ENCODE measurements at places on chromosomes 16 and 17.
A peak's percentile ranks its signal among the peaks of the same experiment; 100 is the strongest.

GRCh38 chr16:7236824-7237410 lies 95.7 kb upstream of the RBFOX1 start:
- no peaks in the 10 kb centered on the region for H3K4me1 ChIP-seq
- no peak overlapping the region for H3K4me3 ChIP-seq
- H3K27me3 ChIP-seq, result no peaks in the 10 kb centered on the region
- H3K27ac ChIP-seq, result no peak overlapping the region
- DNase-seq, result no peak

- H3K4me1 ChIP-seq, result no peaks in the 10 kb centered on the region
- DNase-seq, result no peak
- no peaks in the 10 kb centered on the region for H3K27me3 ChIP-seq
- no peaks in the 10 kb centered on the region for H3K36me3 ChIP-seq
- H3K4me3 ChIP-seq, result no peak overlapping the region
These were observed 310.2 kb upstream of the SALL1 start for GRCh38 chr16:51461255-51461654.

- H3K4me3 ChIP-seq, result no peak overlapping the region
- H3K27ac ChIP-seq, result no peak overlapping the region
- DNase-seq, result peak; percentile 21
- no peaks in the 10 kb centered on the region for H3K36me3 ChIP-seq
- H3K4me1 ChIP-seq, result no peaks in the 10 kb centered on the region
These were observed 48.0 kb upstream of the CDYL2 start for GRCh38 chr16:80852261-80852872.

- no peak overlapping the region for H3K27ac ChIP-seq
- DNase-seq, result peak; percentile 48
- H3K36me3 ChIP-seq, result peaks cover 100% of the 10 kb centered on the region
- H3K27me3 ChIP-seq, result no peaks in the 10 kb centered on the region
- no peaks in the 10 kb centered on the region for H3K4me1 ChIP-seq
These were observed 8.3 kb downstream of the NME3 start for GRCh38 chr16:1762879-1763520.

- no peaks in the 10 kb centered on the region for H3K36me3 ChIP-seq
- no peak overlapping the region for H3K4me3 ChIP-seq
- H3K27ac ChIP-seq, result no peak overlapping the region
These were observed 8.4 kb downstream of the KRT39 start for GRCh38 chr17:40958086-40958953.

DNA sequence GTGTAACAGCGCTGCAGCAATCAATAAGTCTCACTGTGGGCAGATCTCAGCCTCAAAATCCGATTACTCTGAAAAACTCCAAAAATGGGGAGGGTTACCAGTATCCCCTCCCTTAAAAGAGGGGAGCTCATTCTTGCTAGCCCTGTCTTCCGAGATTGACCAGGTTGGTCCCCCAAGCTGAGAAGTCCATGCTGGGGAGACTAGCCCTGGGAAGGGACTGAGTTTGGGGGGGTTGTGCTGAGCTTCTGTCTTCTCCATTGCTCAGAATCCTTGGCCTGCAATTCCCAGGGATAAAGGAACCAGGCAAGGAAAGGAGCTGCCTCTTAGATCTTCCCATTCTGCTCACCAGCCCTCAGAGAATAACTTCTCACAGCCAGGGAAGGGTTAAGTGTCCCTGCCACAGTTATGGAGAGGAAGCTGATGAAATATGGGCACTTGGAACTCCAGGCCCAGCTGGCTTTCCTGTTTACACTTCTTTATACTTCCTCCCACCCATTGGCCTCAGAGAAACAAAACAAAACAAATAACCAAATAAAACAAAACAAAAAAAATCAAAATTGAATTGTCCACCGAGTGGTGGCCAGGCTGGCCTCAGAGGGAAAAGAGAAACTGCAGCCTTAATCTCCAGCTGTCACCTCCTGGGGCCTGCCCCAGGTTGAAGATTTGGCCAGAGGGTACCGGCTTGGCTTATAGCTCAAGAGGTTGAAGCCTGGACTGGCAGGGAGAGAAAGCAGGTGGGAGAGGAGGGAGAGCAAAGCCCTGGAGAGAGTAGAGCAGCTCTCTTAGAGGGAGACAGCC lies 2.6 kb downstream of the HOXB3 start:
- H3K36me3 ChIP-seq, result no peaks in the 10 kb centered on the region
- H3K4me3 ChIP-seq, result peak overlapping the region; percentile 56
- peaks cover 68% of the 10 kb centered on the region for H3K4me1 ChIP-seq
- peak overlapping the region; percentile 95 for H3K27ac ChIP-seq
- peaks cover 76% of the 10 kb centered on the region for H3K27me3 ChIP-seq

DNA sequence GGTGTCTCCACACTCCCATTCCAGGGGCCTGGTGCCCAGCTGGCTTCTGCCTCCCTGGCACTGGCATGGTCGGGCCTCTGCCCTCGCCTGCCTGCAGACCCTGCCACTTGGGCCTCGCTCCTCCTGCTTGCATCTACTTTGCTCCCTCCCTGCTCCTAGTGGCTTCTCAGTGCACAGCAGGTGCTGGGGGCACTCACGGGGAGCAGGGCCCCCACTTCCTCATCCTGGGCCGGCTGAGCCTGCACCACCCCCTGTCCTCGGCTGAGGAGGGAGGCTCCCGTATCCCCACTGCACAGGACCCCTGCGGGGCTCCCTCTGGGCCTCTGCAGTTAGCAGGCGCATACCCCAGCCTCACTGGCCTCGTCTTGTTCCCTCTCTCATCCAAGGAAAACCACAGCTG lies 35.2 kb downstream of the CIBAR2 start:
- H3K27ac ChIP-seq, result no peak overlapping the region
- no peak overlapping the region for H3K4me3 ChIP-seq
- H3K27me3 ChIP-seq, result no peaks in the 10 kb centered on the region
- peaks cover 98% of the 10 kb centered on the region for H3K36me3 ChIP-seq
- DNase-seq, result no peak
- no peaks in the 10 kb centered on the region for H3K4me1 ChIP-seq

DNA sequence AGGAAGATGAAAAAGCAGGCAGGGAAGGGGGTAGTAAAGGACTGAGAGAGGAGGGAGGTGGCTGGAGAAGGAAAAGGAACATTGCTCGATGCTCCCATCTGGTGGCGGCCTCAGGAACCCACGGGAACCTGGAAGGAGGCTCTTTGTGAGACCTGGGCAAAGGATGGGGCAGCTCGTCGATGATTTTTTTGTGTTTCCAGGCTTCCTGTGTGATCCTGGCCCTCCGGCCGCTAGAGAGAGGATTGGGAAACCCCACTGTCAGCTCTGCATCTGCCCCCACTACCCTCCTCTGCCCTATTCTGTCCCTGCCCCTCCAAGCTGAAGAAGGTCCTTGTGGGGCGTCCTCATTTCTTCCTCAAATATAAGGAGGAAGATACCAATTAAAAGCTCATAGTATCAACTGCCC lies 6.6 kb downstream of the WFIKKN2 start:
- no peaks in the 10 kb centered on the region for H3K4me1 ChIP-seq
- no peaks in the 10 kb centered on the region for H3K27me3 ChIP-seq
- H3K27ac ChIP-seq, result no peak overlapping the region
- no peaks in the 10 kb centered on the region for H3K36me3 ChIP-seq

DNA sequence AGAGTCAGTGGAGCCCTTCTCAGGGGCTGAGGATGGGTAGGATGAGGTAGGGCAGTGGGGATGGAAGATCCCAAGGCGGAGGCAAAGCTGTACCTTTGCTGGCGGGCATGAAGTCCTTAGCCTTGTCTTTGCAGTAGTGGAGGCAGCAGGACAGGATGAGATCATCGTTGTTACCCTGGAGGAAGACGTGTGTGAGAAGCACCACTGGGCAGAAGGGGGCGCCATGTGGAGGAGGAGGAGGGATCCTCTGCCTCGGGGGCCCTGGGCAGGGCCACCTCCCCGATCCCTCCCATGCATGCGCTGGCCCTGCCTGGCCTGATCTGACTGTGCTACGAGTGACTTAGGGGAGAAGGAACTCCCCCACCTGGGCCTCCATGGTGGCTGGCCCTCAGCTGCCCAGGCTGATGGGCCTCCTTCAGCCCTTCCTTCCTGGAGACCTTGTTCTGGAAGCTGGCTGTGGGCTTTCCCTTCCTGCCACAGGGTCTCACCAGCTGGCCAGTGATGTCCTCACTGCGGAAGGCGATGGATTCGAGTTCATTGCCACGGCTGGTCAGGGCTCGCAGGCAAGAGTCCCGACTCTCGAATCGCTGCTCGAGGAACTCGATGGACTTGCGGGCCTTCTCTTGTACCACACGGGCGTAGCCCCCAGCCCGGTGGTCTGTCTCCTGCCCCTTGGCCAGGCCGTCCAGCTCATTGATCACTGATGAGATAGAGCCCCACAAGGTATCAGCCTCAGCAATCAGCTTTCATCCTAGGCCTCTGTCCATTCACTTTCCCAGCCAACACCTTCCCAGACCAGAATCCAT lies 10.3 kb downstream of the HIC1 start:
- H3K4me3 ChIP-seq, result no peak overlapping the region
- no peaks in the 10 kb centered on the region for H3K27me3 ChIP-seq
- H3K36me3 ChIP-seq, result peaks cover 81% of the 10 kb centered on the region
- peak; percentile 77 for DNase-seq
- peaks cover 44% of the 10 kb centered on the region for H3K4me1 ChIP-seq

DNA sequence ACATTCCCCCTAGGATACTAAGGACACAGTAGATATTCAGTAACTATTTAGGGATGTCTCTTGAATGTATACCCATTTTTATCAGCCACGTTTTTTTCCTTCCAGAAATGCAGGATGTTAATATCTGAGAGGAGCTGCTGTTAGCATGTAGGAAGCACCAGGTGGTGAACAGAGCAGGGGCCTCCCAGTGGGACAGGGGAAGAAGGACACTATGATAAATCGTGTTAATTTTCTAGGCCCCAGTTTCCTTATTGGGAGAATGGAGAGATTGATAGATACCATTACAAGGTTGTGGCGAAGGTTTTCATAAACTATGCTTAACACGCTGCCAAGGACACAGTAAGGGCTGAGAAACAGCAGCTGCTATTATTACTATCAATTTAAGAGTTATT lies 45.4 kb downstream of the PRSS54 start:
- H3K36me3 ChIP-seq, result no peaks in the 10 kb centered on the region
- peak overlapping the region; percentile 81 for H3K4me3 ChIP-seq
- no peak for DNase-seq
- no peaks in the 10 kb centered on the region for H3K27me3 ChIP-seq
- H3K27ac ChIP-seq, result no peak overlapping the region

DNA sequence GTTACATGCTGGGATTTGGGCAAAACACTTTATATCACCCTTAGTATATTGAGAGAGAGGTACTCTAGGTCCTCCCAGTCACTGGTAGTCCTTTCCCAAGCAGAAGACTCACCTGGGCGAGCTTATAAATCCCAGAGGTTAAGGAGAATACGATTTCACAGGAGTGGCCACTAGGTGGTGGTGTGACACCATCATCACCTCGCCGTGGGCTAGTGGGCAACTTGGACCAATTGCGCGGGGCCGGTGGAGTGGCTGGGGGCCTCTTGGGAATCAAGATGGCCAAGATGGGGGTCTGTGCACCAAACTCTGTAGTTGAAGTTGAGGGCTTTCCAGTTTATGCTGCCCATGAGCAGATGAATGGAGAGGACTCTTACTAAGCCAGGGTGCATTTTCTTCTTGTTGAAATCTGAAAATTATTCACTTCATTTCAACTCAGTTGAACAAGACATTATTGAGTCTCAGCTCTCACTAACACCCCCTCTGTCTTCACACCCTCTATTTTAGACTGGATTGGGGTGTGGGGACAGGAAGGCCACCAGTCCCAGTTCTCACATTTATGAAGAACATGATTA lies 38.2 kb upstream of the PIRT start:
- peaks cover 8% of the 10 kb centered on the region for H3K27me3 ChIP-seq
- H3K27ac ChIP-seq, result no peak overlapping the region
- H3K36me3 ChIP-seq, result no peaks in the 10 kb centered on the region
- DNase-seq, result peak; percentile 63

GRCh38 chr17:35449371-35449931 lies 885 bp upstream of the SLFN13 start:
- peak overlapping the region; percentile 54 for H3K4me3 ChIP-seq
- DNase-seq, result peak; percentile 30
- H3K27me3 ChIP-seq, result no peaks in the 10 kb centered on the region
- H3K36me3 ChIP-seq, result peaks cover 4% of the 10 kb centered on the region
- peaks cover 16% of the 10 kb centered on the region for H3K4me1 ChIP-seq

DNA sequence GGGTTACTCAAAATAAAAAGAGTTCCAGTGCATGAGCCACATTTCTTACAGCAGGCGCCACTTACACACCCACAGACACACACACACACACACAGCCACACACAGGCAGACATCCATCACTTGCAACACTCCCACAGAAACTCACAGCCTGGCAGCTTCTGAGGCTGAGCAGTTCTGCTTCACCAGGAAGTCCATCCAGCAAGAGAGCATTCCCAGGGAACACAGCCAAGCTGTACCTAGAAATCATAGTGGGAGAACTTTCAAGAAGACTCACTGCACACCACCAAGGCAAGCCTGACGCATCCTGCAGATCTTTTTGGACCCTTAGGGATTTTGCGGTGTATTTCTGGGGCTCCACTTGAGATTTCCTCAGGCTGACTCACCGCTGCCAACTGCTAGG lies 140.9 kb upstream of the WSB1 start:
- H3K4me1 ChIP-seq, result no peaks in the 10 kb centered on the region
- DNase-seq, result no peak
- no peak overlapping the region for H3K4me3 ChIP-seq
- H3K27ac ChIP-seq, result no peak overlapping the region
- no peaks in the 10 kb centered on the region for H3K36me3 ChIP-seq

DNA sequence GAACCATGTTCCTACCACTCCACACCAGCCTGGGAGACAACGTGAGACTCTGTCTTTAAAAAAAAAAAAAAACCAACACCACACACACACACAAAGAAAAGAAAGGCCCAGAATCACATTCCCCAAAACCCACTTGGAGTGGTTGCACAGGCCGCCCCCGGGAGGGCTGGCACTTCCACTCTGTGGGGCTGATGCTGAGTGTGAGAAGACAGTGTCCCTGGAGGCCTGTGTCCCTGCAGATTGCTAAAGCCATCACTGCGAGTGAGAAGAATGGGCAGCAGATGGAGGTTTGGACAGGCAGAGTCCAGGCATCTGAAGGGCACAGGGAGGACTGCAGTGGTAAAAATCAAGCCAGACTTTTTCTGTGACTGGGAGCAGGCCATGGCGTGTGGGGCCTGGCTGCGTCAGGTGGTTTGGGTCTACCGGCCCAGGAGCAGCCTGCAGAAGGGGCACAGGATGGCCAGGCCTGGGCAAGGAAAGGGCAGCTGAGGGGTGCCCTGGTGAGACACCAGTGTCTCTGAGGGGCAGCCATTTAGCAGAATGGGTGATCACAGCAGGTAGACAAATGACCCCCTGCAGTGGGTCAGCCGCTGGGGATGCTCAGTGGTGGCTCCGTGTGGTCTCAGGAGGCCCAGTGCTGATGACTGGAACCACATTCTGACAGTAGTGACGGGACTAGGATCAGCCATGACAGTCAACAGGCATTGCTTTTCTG lies 13.1 kb downstream of the CTRB2 start:
- no peak for DNase-seq
- no peak overlapping the region for H3K4me3 ChIP-seq
- peaks cover 7% of the 10 kb centered on the region for H3K4me1 ChIP-seq
- peaks cover 12% of the 10 kb centered on the region for H3K27me3 ChIP-seq
- no peaks in the 10 kb centered on the region for H3K36me3 ChIP-seq

DNA sequence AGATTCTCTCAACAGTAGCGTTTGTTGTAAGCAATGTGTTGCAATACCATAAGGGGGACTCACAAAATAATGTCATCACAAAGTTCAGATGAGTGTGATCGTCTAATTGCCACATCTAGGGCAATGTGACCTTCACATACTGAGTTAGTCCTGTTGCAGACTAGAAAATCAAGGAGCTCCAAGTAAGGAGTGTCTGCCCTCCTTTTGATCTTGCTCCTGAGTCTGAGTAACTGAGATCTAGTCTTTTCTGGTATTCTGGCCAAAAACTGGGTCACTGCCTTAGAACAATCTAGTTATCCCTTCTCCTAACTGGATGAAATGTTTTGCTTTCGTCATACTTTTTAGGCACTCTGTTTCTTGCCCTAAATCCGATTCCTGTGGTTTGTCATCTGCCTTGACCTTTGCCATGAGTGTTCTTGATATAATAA lies 712.1 kb downstream of the CDH11 start:
- no peak for DNase-seq
- no peaks in the 10 kb centered on the region for H3K27me3 ChIP-seq
- H3K4me1 ChIP-seq, result no peaks in the 10 kb centered on the region
- no peak overlapping the region for H3K4me3 ChIP-seq
